ENCODE measurements at places on chromosomes 3 and 15. TPM values are rescaled to one million over a fixed set of nuclear protein-coding genes. Genes with fewer than 3 reads are reported as not detected.

DNA sequence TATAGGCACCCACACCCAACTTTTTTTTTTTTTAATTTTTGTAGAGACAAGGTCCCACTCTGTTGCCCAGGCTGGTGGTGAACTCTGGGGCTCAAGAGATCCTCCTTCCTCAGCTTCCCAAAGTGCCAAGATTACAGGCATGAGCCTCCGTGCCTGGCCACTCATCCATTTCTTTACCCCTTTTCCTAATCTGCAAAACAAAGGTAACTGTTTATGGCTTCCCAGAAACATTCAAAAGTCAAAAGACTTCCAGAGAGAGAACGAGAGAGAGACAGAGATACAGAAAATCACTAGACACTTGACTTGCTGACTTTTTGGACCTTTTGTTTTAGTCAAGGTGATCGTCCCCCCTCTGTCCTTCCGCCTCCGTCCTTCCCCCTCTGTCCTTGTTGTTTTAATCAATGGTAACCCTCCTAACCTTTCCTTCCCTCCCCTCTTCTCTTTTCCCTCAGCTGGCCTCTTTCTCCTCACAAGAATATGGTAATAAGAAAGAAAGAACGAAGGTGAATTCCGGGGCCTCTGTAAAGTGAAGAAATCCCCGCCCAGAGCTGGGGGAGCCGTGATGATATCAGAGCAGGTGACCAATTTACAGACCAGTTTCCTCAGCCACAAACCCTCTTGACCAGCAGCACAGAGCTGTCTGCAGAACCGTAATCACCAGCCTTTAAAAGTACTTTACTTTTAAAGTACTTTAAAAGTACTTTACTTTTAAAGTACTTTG is 21.9 kb downstream of the KLHL6 start:
- H3K4me1 ChIP-seq: peaks cover 42% of the 10 kb centered on the region
- DNase-seq: peak; percentile 80
- no peak overlapping the region for H3K4me3 ChIP-seq
- no peaks in the 10 kb centered on the region for H3K27me3 ChIP-seq

- no peaks in the 10 kb centered on the region for H3K36me3 ChIP-seq
- DNase-seq: no peak
- H3K4me1 ChIP-seq: no peaks in the 10 kb centered on the region
- no peak overlapping the region for H3K4me3 ChIP-seq
These were observed 1086.8 kb upstream of the CFAP20DC start for GRCh38 chr3:60136601-60137000.

CRABP1 gene
- total RNA-seq: not detected

DNA sequence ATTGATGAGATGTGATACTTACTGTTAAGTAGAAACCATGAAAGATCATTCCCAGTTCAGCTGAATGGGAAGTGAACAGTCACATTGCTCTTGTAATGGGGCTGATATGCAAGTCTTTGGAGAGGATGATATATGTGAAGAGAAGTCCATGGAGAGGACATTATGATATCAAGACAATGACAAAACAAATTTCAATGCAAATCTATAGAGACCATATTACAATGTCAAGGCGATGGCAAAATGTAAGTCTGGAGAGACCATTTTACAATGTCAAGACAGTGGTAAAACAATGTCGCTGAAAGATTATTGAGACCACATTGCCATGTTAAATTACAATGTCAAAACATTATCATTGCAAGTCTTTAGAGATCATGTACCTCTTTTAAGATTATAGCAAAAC is 277.1 kb upstream of the MEIS2 start:
- H3K27me3 ChIP-seq: no peaks in the 10 kb centered on the region
- H3K4me3 ChIP-seq: no peak overlapping the region
- H3K27ac ChIP-seq: no peak overlapping the region
- no peaks in the 10 kb centered on the region for H3K4me1 ChIP-seq
- no peaks in the 10 kb centered on the region for H3K36me3 ChIP-seq

SPTBN5 gene
- 7.2 TPM for total RNA-seq

DNA sequence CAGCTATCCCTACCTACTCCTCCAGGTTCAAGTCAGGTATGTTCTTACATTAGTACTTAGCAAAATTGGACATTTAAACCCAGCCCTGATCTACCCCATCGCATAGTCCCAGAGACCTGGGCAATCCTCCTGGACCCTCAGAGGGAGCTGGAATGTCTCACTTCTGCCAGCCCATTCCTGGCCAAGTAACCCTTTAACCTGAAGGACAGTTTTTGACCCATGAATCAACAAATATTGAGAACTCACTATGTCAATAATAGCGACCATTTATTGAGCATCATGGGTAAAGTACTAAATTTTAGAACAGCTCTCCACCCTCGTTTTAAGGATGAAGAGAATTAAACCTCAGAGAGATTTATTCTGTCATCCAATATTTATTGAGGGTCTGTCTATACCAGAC is 70.4 kb downstream of the RBPMS2 start:
- H3K4me1 ChIP-seq: peaks cover 31% of the 10 kb centered on the region
- no peak for DNase-seq
- no peaks in the 10 kb centered on the region for H3K27me3 ChIP-seq

- H3K4me3 ChIP-seq: no peak overlapping the region
- H3K27me3 ChIP-seq: no peaks in the 10 kb centered on the region
- no peak overlapping the region for H3K27ac ChIP-seq
These were observed 42.9 kb downstream of the RAB11A start for GRCh38 chr15:65912235-65912634.

DNA sequence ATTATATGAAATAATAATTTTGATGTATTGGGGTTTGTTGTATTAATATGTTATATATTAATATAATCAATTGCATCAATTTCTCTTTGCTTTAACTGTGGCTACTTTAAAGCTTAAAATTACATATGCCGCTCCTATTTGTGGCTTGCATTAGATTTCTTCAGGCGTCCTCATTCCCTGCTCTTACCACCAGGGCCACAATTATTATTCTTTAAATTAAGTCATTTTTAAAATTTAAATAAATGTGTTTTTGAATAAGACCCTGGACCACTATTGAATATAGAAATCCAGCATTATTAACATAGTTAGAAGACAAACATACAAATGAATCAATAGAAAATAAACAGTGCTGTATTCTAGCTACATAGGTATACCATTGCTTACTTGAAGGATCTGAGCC is 55.5 kb upstream of the SNTN start:
- no peaks in the 10 kb centered on the region for H3K36me3 ChIP-seq
- no peak for DNase-seq
- H3K4me3 ChIP-seq: no peak overlapping the region
- H3K27ac ChIP-seq: no peak overlapping the region

- H3K27me3 ChIP-seq: no peaks in the 10 kb centered on the region
- no peak for DNase-seq
These were observed 14.2 kb downstream of the CCNL1 start for GRCh38 chr3:157145606-157146322.

ST3GAL6 gene
- total RNA-seq: 26.6 TPM

SYNM gene
- 8.2 TPM for total RNA-seq

HESX1 gene
- 2.1 TPM for total RNA-seq

KNG1 gene
- total RNA-seq: not detected

All from upper lobe of left lung (tissue), 6 donors.